ENCODE measurements at places on chromosomes 3 and 15.
A peak's percentile ranks its signal among the peaks of the same experiment; 100 is the strongest.

GRCh38 chr3:165518346-165518745 lies 318.9 kb downstream of the BCHE start:
- no peak for DNase-seq

DNA sequence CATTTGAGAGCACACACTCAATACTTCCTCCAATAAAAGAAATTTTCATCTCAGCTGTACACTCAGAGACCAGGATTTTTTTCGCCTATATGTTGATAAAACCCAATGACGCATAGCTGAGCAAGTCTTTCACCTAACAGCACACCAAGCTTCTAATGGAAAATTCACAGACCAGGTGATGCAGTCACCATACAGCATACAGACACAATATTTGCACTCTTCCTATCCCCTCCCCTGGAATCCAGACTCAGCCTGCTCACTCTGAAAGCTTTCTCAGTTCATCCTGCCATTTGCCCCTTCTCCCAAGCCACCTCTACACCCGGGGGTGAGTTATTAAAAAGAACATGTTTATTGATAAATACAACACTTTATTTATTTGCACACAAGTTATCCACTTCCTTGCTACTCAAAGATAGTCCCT lies 1.7 kb downstream of the TBC1D5 start:
- DNase-seq = peak; percentile 25

GRCh38 chr3:52119099-52119498 lies 35.1 kb downstream of the POC1A start:
- no peak for DNase-seq

DNA sequence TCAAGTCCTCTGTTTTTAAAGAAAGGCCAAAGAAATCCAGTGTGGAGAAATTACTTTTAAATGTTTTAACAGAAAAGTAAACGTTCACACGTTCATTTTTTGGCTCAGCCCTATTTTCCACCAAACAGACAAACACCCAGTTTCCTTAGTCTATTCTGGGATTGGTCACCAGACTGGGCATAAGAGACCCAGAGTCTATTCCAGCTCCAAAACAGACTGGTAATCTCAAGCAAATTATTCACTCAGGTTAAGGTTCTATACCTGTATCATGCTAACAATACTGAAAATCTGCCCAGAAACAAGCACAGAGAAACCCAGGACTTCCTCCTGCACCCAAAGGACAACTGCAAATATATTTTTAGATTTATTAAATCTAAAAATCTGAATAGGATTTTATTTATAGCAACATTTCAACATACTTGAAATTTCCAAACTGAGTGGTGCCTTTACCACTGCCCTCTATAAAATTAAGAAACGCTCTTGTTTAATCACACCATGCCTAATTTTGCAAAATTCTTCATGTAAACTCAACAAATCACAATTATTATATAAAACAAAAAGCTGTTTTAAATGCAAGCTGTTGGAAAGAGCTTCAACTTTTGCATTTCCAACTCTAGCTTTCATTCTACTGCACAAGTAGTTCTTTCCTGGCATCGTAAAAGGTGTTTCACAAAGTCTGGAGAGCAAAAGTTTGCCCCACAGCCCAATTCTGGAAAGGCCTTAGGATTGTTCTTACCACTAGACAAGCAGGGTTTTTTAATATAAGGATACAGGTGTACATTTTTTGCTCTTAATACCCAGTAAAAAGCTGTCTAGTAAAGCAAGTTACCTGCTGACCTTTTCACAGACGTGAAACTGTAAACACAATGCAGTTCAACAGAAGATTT lies 18.7 kb downstream of the ZNF148 start:
- DNase-seq = no peak

DNA sequence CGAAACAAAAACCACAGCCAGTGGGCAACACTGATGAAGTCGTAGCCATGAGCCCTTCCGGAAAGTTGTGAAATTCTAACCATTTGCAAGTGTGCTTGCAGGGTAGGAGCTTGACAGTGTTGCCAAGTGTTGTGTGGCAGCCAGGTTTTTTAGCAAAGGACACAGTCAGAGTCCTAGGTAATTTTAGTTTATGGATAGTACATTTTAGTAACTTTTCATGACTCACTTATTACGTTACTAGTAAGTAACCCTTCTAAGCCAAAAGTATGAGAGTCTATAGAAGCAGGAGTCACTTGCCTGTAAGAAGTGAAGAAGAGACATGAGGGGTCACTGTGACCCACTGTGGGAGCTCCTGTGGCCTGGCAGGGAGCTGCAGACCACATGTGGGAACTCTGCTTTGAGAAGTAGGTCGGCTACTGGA lies 54.8 kb upstream of the ADPGK start:
- no peak for DNase-seq

- DNase-seq = no peak
These were observed 21.7 kb upstream of the ARHGEF3 start for GRCh38 chr3:56823421-56823926.

DNA sequence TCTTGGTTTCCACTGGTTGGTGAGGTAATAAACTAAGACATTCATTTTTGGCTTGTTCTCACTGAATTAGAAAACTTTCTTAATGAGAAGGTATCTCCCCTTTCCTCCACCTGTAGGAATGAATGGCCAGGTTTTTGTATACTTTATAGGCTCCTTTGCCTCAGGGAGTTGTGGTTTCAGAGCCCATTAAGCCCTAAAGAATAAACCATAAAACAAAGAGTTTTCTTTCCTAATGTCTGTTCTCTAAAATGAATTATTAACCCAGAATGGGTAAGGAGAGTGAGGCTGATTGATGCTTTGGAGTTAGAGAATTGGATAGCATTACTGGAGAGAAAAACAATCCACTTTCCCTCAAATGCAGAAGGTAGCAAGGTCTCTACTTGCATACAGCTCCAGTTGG lies 67.6 kb downstream of the TIGIT start:
- DNase-seq = no peak
